ENCODE measurements at places on chromosomes 5 and 9.
A peak's percentile ranks its signal among the peaks of the same experiment; 100 is the strongest.

DNA sequence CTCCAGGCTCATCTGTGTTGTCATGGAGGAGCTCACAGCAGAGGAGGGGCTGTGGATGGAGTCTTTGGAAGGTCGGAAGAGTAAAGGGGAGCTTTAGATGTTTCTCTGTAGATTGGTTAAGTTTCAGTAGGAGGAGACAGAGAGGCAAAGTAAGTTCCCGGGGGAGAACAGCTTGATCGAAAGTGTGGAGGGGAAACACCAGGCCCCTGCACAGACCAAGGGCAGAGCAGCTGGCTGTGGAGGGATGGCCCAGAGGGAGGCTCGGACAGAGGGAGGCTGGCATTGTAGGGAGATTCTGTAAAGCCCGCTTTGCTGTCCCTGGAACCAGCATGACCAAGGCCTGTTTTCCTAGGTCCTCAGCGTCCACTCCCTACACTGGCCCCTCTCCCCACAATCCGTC, 5.3 kb upstream of the OR2V2 start:
- DNase-seq, result no peak

DNA sequence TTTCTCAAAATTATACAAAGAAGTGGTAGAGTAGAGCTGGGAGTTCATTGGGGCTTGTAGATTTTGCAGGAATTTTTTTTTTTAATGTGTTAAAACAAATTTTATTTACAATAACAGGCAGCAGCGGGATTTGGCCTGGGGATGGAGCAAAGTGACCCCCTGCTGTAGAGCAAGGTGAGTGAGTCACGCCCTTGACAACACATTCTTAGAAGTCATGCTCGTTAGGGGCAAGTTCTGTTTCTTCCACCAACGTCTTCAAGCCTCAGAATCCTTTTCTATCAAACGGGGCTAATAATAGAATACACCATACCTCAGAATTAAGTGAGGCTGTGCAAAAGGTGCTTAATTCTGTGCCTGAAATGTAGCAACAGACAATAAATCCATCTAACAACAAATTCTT, 1.1 kb upstream of the ANKDD1B start:
- DNase-seq, result no peak

DNA sequence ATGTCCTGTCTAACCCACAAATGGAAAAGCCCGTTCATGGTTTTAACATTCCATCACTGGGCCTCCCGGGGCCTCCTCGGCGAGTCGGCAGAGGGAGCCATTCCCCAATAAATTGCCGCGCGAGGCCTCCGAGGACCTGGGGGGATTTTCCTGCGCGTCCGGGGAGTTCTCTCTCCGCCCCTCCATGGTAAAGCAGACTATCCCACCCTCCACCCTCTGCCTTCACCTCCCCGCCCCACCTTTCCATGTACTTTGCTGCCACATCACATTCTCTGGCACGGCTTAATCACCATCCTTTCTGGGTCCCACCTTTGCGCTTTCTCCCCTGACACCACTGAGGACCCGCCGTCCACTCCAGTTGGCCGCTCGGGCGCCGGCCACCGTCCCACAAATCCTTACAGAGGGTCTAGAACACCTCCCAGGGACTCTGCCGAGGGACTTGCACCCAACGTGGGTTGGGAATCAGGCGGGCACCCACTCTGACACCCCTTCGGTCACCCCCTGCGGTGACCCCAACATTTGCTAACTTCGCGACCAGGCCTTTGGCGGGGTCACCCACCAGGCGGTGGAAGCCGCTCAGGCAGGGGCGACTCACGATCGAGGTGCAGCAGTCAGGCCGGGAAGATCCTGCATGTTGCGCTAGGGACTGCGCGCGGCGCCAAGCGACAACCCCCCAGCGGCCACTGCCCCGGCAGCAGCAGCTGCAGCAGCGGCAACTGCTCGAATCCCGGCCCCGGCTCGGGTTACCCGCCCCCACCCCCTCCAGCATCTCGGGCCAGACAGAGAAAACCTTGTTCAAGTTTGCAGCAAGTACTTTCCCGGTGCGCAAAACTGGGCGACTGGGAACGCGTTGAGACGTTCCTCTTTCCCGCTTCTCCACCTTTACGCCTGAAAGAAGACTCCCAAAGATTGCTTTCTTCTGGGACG, at the start of gene MEGF10:
Gene MEGF10, plus strand, starts transcription at position 778 of the 927 bp plus-strand sequence. CDS start 40,513 bp downstream, outside the sequence.
- DNase-seq, result peak; percentile 81

GRCh38 chr5:149455889-149456409, 76.9 kb upstream of the IL17B start:
- no peak for DNase-seq

DNA sequence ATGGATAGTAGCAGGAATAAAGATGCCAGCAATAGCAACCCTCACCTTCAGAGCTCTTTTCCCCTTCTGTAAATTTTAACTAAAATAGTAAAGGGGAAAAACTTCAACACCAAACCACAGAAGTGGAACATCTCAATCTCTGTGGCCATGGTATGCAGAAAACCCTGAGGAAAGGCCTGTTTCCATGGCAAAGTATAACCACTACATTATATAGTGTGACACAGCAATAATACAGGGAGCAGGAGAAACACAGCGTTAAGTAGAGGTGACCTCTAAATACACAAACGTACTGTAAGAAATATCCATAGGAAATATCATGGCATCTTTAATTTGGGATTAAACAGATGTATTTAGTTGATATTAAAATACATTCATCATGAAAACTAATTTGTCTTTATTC, 106.4 kb downstream of the SLC24A2 start:
- no peak for DNase-seq

- DNase-seq, result no peak
These were observed 52.3 kb downstream of the TLE4 start for GRCh38 chr9:79623799-79624721.

- no peak for DNase-seq
These were observed 254.9 kb downstream of the ACTL7B start for GRCh38 chr9:108600896-108601295.

DNA sequence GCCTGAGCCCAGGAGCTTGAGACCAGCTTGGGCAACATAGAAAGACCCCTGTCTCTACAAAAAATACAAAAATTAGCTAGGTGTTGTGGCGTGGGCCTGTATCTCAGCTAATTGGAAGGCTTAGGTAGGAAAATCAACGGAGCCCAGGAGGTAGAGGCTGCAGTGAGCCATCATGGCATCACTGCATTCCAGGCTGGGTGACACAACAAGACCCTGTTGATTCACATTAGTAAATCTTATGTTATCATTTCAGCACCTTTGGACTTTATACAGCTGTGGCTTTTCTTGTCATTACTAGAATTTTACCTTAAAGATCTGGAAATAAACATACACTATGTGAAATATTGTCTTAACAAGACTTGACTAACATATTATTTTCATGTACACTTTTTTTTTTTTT, 185.0 kb downstream of the ZNF608 start:
- no peak for DNase-seq

DNA sequence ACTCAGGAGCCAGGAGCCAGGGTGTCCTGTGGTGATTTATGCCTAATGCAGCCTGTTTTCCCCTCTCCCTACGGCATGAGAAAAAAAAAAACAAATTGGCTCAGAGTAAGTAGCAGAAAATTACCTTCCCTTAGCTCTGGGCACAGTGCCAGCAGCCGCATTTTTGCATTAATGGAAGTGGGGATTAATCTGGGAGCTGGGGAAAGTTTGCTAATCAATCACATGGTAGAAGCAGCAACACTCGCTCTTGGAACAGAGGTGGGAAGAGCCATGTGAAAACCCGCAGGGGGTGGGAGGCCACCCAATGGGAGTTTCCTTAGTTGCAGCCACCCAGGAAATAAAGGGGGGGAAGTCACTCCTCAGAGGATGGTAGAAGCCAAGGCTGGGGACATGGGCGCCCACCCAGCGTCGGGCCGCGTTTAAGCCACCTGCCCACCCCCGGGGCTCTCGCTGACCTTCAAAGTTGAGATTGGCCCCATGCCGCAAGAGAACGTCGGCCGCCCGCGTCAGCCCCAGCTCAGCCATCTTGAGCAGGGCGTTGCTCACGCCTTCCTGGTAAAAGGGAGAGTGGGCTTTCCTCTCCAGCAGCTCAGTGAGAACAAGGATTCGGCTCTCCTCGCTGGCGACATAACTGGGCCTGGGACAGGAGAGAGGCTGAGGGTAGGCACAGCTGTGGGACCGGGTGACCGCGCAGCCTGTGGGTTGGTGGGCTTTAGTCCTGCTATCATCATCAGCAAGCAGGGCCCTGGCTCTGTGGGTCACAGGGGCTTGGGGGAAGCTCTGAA, 1.7 kb downstream of the ASB6 start:
- DNase-seq, result no peak

DNA sequence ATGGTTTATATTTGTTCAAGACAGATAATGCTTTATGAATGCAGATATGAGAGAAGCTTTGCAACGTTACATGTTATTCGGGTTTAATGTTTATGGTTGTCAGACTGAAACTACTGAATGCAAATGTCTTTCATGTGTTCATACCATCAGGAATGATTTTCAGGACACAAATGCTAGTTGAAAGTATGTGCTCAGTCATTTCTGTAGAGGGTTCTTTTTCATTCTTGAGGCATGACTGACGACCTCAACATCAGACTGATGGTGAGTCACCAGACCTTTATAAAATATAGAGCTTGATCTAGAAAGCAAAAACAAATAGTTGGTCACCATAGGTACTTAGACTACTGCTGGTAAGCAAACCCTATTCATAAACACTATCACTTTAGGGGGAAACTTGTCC, 287.3 kb upstream of the NUDT12 start:
- DNase-seq, result no peak

DNA sequence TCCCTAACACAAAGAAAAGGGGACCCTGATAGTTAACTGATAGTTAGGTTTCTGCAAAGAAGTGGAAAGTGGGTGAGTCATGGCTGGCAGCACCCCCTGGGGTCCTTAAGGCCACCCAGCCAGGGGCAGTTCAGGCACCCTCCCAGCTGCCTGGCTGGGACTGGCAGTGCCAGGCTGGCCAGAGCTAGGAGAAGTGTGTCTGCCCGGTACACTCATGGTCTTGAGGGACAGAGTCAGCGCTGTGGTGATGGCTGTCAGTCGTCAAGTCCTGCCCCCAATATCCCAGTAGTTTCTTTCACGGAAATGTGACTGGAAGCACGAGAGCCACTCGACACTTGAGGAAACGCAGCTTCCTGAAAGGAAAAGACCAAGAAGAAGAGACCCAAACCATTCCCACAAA, 22.3 kb upstream of the CNOT6 start:
- DNase-seq, result no peak

- DNase-seq, result no peak
These were observed 53.6 kb downstream of the PDCD1LG2 start for GRCh38 chr9:5563886-5564285.

- DNase-seq, result no peak
These were observed 55.0 kb upstream of the MARCHF11 start for GRCh38 chr5:16234598-16234997.

DNA sequence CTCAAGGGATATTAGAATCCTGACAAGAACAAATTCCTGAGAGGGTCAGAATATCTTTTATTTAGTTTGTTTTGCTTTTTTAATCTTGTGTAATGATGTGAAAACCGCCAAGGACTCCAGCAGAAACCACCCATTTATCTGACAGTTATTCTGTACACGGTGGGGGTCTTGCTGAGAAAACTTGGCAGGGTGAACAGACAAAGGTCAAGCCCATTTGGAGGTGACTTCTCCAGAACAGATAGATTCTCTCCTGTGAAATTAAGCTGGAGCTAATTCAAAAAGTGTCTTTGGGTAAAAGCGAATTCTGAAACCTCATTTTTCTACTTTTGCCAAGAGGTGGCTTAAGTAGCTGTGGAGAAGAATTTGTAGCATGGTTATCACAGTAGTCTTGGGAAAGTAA, 484.4 kb downstream of the SPOCK1 start:
- no peak for DNase-seq

DNA sequence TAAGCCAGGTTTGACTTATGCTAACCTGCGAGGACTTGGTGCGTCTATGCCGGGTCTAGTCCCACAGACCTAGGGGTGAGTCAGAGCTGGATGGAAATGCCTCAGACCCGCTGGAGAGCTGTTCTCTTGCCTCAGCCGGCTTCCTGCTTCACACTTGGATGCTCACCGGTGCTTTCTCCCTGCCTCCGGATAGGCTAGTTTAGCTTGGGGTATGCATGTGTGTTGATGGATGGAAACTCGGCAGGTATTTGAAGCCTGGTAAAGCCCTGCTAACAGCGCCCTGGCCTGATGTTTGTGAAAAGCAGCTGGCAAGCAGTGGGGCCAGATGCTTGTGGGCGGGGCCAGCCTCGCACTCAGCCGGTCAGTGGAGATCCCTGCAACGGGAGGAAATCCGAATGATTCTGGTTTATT, 29.3 kb downstream of the PRRC2B start:
- DNase-seq, result no peak

DNA sequence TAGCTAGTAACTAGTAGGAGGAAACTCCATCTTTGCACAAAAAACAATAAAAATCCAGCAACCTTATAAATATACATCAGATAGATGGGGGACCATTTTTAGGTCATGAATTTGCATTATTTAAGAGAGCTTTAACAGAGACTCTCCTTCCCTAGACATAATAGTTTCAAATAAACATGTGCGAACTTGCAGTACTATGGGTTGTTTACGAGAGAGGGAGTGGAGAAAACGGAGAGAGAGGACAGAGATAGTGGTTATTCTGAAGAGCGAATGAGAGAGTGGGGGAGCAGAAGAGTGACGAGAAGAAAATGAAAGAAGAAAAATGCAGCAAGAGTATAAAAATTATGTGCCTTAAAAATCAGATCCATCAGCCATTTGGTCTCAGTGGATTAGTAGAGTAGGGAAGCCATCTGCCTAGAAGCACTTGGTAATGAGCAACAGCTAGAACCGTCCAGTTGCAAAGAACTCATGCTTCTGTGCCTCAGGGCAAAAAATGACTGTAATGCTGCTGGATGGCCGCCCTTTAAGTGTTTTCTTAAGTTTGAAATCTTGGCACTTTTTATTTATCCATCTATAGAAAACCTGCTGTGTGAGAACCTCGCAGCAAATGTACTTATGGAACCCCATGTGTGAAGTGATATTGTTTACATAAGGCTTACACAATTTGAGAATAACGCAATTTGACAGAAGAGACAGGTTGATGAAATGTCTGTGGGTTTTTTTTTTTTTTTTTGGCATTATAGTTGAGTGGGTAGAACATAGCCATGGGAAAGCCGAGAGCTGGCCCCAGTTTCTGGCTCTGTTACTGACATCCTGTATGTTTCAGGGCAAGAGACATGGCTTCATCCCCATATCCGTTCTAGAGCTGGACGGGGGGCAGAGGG, 95.6 kb upstream of the ZNF608 start:
- DNase-seq, result peak; percentile 80

GRCh38 chr9:121992571-121993212, 100.4 kb downstream of the TTLL11 start:
- DNase-seq, result peak; percentile 83

DNA sequence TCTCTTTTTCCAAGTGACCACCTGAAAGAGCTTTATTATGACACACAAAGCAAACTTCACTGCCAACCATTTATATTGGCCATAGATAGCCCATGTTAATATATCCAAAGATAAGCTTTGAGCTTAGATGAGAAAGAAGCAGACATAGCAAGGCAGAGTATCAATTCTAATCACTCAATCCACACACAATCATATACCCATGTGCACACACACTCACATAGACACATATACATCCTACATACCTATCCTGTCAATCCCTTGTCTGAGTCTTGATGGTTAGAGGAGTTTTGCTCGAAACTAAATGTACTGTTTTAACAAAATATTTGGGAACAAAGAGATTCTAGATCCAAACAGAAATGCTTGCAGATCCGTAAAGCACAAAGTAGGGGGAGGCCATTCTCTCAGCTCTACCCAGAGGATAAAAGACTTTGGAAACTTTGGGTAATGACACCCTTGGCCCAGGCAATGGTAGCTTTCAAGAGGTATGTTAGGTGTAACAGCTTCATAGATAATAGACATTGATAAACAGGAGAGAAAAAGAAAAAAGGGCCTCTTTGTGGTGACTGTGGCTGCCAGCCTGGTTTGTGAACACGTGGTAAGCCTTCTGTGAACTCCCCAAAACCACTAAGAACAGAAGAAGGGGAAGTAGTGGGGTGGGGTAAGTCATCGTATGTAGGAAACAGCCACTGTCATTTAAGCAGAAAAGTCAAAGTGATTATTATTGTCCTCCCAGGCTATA, 121.6 kb downstream of the TLR4 start:
- no peak for DNase-seq

Data from posterior vena cava (tissue), 2 donors.